Hypothalamus (tissue), 51 donors: ENCODE measurements at places on chromosomes 7 and 10.

DNA sequence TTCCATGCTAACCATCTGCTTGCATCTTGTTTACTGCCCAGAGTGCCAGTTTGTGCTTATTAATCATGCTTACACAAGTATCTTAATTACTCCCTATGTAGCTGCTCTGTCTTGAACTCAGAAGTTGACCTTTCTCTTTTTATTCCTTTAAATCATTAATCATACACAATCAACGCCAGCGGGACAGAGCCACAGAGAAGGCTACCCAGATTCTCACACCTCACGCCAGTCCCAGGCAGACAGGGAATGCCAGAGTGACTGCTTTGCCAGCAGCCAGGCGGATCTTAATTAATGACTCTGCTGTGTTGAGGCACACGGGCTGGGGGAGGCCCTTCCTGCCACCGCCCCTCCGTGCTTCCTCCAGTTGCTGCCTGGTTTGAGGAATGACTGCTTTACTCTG, 229.4 kb downstream of the LRMDA start:
- DNase-seq: no peak

- no peak for DNase-seq
Observed at GRCh38 chr7:25844102-25844870, 307.7 kb upstream of the NFE2L3 start.

GRCh38 chr7:43201912-43202311, 89.5 kb downstream of the HECW1 start:
- no peak for DNase-seq

DNA sequence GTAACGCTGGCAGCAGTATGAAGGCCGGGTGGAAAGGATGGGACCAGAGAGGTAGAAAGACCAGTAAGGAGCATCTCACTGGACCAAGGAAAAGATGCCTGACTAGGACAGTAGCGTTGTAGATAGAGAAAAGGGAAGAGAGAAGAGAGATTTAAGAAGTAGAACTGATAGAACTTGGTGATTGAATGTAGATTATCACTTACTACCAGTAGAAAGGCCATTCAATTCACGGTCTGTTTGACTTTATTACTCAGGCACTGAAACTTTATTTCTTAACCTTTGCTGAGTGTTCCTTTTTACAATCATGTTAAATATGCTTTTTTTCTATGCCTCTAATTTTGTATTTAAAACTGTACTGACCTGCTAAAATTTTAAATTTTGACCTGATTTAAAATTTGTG, 12.2 kb downstream of the MCU start:
- no peak for DNase-seq

DNA sequence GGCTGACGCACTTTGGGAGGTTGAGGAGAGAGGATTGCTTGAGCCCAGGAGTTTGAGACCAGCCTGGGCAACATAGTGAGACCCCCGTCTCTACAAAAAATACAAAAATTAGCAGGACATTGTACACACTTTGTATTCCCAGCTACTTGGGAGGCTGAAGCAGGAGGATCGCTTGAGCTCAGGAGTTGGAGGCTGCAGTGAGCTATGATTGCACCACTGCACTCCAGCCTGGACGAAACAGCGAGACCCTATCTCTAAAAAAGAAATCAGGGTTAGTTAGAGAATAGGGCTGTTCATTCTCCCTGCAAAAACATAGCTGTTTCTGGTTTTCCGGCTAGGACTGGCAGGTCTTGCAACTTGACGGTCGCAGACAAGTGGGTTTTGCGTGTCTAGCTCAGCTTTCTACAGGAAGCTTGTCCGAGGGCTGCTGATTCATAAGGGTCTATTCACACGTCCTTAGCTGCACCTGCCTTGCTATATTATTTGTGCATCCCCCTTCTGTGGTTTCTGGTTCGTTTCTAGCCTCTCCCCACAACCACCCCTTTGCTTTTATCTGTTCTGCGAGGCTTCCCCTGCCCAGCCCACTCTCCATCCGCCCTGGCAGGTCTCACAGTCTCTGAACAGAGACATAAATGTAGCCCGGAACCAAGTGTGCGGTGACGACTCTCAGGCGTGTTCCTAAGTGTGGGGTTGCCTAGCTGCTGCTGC, 10.7 kb downstream of the AMZ1 start:
- no peak for DNase-seq

DNA sequence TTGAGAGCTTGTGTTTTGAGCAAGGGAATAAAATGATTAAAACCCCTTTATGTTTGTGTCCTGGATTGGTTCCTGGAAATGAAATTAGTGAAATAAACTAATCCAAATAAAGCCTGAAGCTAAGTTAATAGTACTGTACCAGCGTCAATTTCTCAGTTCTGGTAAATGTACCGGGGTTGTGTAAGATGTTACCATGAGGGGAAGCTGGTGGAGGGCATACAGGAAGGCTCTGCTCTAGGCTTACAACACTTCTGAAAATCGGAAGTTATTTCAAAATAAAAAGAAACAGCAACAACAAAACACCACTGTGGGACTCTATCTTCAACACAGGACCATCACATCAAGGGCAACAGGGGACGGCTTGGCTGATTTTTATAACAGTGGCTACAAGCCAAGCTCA, 257.0 kb downstream of the CREB5 start:
- no peak for DNase-seq

DNA sequence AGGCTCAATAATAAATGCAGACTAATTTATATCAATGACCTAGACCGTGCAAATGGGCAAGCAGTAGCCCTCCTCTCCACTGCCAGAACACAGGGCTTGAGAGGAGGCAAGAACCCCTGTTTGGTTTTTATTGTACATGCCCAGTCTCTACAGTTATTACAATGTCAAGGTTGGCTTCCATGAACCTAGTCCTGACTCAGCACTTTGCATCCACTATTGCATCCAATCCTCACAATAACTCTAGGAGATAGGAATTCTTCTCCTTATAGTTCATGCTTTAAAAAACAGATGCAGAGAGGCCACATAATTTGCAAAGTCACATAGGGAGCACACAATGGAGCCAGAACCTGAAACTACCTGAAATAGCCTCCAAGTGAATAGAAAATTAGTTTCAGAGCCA, 7.0 kb upstream of the COL13A1 start:
- DNase-seq: no peak

- no peak for DNase-seq
Observed at GRCh38 chr10:104253106-104253505, 1.6 kb upstream of the GSTO1 start.

GRCh38 chr10:110334061-110334656, 29.4 kb upstream of the SMNDC1 start:
- DNase-seq: no peak

DNA sequence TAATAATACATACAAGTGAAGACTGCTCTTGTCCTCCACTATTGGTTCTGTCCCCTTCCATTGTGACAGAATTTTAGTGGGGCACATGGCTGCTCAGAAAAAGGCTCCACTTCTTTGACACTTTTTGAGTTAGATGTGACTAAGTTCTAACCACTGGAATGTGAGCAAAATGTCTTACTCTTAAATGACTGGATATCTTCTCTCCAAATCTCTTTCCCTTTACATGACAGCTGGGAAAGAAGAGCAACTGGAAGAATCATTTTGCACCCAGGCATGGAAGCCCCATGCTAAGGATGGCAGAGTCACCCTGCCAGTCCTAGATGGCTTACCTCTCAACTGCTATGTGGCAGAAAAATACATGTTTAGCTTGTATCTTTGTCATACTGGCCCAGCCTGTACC, 97.7 kb downstream of the CACNA2D1 start:
- no peak for DNase-seq

GRCh38 chr7:64888561-64888900, 14.5 kb upstream of the ZNF273 start:
- DNase-seq: no peak

DNA sequence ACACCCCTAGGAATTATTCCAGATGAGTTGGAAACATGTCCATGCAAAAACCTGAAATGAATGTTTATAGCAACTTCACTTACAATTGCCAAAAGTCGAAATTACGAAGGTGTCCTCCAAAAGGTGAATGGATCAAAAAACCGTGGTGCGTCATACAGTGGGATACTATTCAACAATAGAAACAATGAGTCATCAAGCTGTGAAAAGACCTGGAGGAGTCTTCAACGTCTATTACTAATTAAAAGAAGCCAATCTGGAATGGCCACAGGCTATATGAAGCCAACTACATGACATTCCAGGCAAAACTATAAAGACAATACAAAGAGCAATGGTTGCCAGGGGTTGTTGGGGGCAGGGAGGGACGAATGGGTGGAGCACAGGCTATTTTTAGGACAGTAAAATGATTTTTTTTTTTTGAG, 12.6 kb upstream of the PPP2R2D start:
- no peak for DNase-seq

DNA sequence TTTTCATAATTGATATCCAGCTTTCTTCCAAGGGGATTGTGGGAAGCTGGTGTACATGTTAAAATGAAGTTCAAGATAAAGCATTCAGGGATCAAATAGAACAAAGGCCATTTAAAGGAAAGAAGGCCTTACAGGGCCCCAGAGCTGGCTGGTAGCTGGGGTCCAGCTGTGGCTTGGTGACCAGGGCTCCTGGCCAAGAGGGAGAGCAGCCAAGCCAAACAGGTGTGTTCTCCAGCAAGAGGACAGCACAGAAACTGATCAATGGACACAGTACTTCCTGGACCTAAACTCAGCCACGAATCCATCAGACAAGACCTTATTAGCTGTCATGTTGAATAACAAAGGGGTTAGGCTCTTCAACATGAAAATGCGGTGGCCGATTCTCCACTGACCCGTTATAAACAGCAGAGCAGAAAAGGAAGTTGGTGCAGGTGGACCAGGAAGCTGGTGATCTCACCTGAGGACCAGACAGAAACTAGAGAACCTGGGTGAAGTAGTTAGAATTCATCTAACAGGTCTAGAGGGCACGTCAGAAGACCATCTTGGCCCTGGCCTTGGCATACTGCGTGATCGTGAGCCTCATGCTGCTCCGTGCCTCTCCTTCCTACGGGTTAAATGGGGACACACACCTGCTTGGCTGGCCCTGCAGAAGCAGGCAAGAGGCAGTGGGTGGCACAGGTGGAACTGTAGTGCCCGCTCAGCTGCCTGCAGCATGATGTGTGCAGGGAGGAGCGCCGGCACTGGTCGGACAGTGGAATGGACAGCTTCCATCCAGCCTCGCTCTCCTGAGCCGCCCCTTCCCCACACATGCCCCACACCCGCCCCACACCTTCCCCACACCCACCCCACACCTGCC, 53.8 kb downstream of the PARP12 start:
- DNase-seq: no peak

DNA sequence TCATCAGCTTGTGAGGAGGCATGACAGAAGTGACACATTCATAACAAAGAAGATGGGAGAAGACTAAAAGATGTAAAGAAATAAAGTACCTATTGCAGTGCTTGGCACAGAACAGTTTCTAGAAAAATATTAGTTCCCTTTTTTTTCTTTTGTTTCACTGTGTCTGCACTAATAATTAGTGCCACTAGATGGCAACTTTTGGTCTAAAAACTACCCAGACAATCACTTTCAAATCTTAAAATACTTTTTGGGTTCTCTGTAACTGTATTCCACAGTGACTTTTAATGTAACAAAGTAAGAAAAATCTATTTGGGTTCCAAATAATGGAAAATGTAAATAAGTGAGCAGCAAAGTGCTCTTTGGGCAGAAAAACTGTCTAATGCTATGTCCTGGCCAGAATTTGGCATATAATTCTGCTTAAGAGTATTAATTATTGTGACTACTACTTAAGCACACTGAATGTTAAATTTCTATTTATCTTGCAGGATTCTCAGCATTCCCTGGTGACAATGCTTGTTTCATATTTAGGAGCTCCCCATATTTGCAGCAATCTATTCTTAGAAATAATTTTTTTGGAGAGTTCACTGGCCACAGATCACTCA, 134.8 kb upstream of the KIF5B start:
- DNase-seq: no peak

DNA sequence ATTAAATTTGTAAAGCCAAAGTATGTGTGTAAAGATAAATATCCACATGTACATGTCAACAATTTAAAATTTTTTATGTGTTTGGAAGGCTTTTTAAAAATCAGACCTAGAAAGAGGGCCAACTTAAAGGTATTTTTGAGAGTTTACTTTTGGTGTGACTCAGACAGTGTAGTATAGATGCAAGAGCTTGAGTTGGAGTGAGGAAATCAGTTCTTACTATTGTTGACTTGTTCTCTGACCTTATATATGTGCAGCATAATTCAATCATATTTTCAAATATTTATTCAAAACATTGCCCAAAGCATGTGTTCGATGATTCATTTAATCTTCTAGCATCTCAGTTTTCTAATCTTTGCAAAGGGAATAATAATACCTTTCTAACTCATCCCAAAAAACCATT, 243.7 kb upstream of the PRKCQ start:
- no peak for DNase-seq

DNA sequence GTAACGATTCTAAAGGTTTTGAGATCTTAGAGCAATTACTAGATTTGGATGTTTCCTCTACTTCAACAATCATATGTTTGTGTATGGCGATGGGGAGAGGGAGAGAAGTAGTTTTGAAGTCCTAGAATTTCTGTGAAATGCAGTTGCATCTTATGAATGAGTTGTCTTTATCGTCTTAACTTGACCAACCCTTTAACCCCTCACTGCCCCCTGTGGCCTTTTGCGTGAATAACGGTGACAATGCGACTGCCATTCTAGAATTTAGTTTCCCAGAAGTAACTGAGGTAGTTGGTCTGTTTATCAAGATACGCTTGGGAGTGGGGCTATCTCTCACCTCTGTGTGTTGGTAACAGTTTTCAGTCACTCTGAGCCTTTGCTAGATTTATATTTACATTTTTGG, 204.6 kb downstream of the HDAC9 start:
- no peak for DNase-seq

DNA sequence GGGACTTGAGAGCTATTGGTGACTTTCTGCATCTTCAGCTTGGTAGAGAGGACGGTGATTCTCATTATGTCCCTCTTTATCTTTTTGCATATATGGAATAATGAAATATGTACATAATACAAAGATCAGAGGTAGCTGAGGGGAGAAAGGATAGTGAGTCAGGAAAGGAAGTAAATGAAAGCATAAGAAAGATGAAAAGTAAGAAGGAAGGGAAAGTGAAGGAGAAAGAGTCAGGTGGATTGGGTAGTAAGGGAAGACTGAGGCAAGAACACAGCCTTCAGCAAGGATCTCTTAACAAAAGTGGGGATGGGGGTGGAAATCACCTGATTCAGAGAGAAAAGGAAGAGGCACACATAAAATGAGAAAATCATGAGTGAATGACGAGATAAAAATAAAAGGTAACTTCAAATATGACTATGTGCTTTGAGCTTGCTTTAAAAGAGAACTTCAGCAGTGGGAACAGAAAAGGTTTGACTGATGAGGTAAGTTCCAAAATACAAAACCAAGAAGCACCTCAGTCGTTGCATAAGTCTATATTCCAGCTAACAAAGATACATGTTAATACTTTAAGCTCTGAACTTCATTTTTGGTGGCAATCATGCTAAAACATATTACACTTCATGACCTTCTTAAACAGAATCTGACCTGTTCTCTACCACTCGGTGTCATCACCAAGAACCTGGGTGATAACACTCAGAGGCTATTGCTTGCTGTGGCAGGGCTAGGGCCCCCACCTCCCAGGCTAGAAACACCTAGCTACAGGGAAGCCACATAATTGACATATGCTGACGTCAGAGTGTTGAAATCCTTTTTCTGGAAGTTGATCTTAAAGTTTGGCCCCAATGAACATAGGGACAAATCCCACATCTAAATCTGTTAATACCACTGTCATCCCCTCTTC, 32.9 kb downstream of the NRCAM start:
- DNase-seq: no peak

- DNase-seq: no peak
Observed at GRCh38 chr7:5394264-5395105, 29.1 kb downstream of the TNRC18 start.
